ENCODE measurements at places on chromosomes 12 and 14.

DNA sequence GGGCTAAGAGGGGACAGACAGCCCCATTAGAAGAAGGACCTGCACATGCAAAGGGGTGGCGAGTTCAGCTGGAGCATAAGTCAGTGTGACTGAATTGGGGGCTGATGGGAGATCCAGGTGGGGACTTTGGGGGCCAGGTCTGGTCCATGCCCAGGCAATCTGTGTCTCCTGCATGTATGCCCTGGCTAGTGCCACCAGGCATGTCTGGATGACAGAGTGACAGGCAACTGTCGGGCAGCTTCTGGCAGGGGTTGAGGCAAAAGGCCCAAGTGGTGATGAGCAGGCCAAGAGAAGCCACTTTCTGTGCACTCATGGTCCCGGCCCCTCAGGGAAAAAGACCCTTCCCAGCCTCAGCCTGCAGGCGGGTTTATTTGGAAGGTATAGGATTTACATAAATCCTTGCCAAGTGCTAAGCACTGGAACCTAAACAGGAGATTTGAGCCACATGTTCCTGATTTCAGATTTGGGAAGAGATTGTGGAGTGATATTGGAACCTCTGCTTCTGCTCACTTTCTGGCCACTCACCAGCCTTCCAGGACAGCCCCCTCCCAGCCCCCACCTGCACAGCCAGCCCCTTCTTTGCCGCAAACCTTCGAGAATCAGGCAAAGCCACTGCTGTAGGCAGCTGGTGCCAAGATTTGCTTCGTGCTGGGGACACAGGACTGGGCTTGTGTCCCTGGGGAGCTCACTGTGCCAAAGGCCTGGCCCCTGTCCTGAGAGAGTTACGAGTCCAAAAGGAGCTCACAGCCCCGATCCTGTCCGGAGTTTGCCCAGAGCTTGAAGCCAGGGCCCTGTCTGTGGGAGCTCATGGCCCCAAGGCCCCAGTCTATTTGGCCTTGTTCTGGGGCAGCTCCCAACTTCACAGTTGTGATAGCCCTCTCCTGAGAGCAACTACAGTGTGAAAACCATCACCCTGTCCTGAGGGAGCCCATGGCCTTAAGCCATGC is 232.5 kb upstream of the RTL1 start:
- no peak for DNase-seq

DNA sequence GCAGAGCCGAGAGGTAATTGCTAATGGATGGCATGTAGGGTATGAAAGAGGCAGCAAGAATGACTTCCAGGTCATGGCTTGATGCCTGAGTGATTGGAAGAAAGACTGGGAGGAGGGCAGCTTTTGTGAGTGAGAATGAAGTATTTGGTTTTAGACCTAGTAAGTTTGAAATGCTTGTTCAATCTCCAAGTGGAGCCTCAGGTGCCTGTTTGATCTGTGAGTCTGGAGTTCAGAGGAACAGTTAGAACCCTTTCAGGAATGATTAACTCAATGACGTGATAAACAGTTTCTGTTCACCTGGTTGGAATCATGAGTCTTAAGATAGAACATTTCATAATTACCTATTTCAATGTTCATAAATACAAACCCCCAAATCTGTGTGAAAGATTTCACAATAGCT is 10.4 kb downstream of the KCNJ8 start:
- DNase-seq, result no peak

- no peak for DNase-seq
These were observed at the start of gene PNMA1 for GRCh38 chr14:73713803-73714655. Gene PNMA1 (minus strand): TSS chr14:73714384. CDS start chr14:73713639, 745 bp downstream.

- DNase-seq, result no peak
These were observed 132.1 kb downstream of the SLC5A8 start for GRCh38 chr12:101077791-101078528.

DNA sequence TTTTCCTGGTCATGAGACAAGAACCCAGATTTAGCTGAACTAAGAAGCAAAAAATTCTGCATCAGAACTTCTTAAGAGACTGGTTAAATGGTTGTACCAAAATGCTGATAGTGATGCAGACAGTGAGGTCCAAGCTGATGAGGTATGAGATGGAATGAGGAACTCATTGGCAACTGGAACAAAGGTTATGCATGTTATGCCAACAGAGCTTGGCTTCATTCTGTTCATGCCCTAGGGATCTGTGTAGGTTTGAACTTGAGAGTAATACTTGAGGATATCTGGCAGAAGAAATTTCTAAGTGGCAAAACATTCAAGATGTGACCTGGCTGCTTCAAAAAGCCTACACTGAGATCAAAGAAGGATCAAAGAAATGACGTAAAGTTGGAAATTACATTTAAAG is 398.0 kb downstream of the FSCB start:
- DNase-seq, result no peak

GRCh38 chr14:51653775-51654532 is 2.2 kb downstream of the FRMD6 start:
- no peak for DNase-seq

DNA sequence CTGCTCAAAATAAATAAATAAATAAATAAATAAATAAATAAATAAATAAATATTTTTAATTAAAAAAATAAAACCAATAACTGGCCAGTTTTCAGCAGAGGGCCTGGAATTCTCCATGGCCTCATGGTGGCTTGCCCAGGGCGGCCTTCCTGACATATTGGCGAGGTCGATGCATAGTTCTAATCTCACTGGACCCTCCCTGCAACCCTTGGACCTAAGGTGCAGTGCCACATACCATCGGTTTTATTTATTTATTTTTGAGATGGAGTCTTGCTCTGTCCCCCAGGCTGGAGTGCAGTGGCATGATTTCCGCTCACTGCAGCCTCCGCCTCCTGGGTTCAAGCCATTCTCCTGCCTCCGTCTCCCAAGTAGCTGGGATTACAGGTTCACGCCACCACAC is 3.9 kb upstream of the VSIG10 start:
- no peak for DNase-seq

- no peak for DNase-seq
These were observed 14.4 kb downstream of the TSPAN9 start for GRCh38 chr12:3091382-3092241.

- no peak for DNase-seq
These were observed 203.4 kb downstream of the KIF26A start for GRCh38 chr14:104341532-104342434.

DNA sequence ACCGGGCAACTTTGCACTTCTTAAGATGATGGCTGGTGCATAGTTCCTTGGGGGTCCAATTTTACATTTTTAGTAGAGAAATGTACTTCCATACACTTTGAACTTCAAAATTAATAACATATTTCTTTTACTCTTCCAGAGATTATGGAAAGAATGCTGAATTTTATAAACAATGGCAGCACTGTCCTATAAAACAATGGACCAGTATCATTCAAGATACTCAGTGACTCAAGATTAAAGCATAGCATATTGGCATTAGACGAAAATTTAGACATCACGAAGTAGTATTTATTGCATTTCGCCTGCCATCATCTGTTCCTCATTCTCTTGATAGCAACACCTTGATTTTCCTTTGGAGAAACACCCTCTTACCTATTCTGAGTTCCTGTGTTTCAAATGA is 118.3 kb upstream of the ATF7IP start:
- DNase-seq, result no peak

DNA sequence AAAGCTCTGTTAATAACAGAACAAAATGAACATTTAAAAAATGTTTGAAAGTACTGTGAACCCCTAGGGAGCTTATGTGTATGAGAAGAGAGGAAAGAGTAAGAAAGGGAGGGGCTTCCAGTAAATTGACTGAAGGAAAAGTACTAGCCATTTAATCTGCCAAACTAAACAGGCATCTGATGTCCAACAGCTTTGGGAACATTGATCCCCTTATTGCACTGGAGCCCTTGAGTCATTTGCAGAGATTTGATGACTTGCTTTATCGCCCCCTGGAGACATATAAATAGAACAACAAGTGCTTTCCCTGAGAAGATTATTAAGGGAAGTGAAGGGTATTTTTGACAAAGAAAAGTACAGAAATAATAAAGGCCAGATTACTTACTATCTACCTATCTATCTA is 319.3 kb upstream of the NOVA1 start:
- no peak for DNase-seq

- no peak for DNase-seq
These were observed 215.5 kb downstream of the DPF3 start for GRCh38 chr14:72678356-72678755.

DNA sequence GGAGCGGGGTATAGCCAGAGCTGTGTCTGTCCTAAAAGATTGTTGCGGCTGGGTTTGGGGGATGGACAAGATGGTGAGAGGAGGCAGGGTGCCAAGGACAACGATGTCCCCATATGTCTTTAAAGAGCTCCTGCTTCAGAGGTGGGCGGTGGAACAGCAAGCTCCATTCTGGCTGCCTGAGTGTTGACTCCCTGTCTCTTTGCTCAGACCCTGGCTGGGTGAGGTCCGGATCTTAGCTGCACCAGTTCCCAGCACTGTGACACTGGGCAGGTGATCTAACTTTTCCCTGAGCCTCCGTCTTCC is 8.3 kb upstream of the WSCD2 start:
- no peak for DNase-seq

- no peak for DNase-seq
These were observed 66.2 kb upstream of the USP15 start for GRCh38 chr12:62194031-62194430.

DNA sequence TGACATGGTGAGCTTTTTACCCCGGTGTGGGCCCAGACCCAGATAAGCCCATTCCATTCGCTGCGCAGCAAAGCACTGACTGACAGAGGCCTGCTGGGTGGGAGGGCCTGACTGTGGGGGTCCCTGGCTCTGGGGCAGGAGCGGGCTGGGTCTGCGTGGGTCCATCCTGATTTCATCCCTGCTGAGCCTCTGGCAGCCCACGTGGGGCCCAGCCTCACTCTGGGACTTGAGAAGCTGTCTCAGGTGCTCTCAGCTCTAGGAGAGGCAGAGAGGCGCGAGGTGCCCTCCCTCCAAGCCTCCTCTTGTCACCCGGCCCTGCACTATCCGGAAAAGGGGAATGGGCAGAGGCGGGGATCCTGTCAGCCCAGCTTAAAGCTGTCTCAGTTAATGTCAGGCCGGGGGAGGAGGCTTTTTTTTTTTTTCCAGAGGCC is 927 bp downstream of the ABCB9 start:
- no peak for DNase-seq

- DNase-seq, result peak; percentile 61
These were observed 195.1 kb downstream of the PHETA1 start for GRCh38 chr12:111173836-111174235.

DNA sequence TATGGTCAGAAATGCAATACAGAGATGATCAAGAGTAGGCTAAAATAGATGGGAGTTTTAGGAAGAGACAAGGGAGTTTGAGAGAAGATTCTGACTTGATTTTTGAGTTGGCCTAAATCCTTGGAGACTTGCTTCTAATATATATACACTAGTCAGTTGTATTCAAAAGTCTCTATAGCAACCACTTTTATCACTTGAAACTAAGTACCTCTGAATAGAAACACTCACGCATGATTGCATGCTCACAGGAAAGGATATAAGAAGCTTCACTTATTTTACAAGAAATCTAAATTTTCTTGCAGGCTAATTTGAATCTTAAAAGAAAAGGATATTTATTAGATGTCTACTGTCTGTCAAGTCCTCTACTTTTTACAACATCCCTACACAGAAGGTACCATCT is 316.8 kb downstream of the SNAPC1 start:
- no peak for DNase-seq

GRCh38 chr14:74793506-74794155 is 30.5 kb downstream of the YLPM1 start:
- no peak for DNase-seq

DNA sequence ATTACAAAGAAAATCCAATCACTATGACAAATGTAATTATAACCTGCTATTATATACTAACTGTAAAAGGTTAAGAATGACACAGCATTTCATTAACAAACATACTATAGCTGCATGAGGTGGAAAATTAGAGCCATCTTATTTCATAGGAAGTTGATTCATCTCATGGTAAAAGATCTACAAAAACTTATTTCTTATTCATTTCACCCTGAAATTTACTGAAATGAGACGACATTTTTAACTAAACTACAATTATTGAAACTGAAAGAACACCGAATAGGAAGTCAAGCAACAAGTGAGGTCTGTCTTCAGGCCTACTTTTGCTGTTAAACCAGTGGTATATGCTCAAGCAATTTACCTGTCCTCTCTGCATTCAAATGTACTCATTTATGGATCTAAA is 87.2 kb downstream of the CEP83 start:
- no peak for DNase-seq

DNA sequence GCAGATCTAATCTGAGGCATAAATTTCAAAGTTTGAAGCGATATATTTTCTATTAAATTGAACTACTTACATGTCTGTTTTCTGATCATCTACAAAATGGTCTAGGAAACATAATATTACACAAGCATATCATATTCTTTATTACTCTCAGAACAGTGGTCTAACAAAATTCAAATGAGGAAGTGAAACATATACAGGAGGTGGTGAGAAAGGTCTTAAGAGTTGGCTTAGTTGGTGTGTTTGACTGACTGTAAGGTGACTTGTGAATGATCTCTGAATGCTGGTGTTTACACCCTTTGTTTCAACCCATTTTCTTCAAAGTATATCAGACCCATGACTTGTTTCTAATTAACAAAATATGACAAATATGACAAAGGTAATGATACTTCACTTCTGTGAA is 1156.8 kb downstream of the SLC16A7 start:
- DNase-seq, result no peak

DNA sequence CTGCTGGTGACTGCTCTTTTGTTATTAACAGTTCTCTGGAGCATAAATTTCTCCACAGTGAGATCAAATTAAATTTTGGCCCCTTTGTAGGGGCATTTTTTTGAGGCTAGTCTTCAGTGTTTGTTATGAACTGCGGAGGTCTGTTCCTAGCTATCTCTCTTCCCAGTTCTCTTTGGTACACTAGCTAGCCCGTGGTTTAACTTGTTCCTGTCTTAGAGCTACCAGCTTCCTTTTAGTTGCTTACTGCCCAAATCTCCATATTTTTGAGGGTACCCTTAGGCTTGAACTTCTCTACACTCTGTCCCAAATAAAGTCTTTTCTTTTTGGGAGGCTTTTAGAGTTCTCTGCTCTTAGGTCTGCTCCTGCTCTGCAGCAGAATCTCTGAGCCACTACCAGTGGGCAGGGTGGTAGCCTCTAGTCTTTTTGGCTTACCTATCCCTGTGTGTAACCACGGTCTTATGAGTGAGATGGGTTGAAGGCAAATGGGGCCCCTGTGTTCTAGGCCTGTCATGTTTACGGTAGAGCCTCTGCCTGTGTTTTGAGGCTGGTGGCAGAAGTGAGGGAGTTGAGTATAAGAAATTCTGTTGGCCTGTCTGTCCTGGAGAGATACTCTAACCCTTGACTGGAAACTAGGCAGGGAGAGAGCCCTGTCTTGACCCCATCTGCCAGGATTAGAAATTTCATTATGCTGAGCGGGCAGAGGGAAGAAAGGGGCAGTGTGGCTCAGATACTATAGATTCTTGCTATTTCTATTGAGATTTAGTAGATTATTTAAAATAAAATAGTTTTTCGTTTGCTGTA is 21.0 kb downstream of the CNOT2 start:
- DNase-seq, result no peak

GRCh38 chr14:22210026-22210425 is 379.0 kb downstream of the DAD1 start:
- no peak for DNase-seq

DNA sequence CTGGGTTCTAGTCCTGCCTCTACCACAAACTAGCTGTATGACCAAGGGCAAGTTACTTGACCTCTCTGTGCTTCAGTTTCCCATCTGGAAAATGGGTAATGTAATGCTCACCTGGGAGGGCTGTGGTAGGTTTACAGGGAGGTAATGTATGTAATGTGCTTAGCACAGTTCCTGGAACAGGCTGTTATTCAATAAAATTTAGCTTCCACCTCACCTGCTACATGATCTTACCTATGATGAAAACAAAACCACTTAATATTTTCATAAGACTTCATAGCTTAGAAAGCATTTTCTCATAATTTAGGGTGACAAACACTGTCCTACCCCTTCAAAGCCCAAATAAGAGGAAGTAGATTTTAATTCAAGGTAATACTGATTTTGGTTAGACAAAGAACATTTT is 530.6 kb downstream of the FUT8 start:
- no peak for DNase-seq
